AG04450 (cell line): ENCODE measurements at places on chromosomes 2 and 18.
A peak's percentile ranks its signal among the peaks of the same experiment; 100 is the strongest.

DNA sequence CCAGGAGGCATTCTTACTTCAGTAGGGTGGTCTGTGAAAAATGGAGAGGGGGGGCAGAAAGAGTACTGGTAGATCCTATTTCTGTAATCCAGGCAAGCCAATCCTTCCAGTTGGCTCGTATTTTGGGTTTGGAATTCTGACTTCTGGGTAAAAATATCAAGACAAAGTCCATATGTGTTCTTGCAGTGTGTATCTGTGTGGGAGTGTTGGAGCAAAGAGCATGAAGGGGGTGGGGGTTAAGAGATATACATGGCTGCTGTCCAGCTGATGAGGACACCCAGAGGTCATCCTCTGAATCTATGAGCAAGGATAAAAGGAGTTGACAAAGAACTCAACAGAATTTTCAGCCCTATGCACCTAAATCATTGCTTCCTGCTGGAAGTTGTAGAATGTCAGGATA, 375.8 kb upstream of the PIK3C3 start:
- no peak for DNase-seq

- DNase-seq, result no peak
These were observed 27.1 kb upstream of the CREB1 start for GRCh38 chr2:207502577-207503198.

GRCh38 chr18:56267334-56267733, 371.1 kb downstream of the TXNL1 start:
- no peak for DNase-seq

DNA sequence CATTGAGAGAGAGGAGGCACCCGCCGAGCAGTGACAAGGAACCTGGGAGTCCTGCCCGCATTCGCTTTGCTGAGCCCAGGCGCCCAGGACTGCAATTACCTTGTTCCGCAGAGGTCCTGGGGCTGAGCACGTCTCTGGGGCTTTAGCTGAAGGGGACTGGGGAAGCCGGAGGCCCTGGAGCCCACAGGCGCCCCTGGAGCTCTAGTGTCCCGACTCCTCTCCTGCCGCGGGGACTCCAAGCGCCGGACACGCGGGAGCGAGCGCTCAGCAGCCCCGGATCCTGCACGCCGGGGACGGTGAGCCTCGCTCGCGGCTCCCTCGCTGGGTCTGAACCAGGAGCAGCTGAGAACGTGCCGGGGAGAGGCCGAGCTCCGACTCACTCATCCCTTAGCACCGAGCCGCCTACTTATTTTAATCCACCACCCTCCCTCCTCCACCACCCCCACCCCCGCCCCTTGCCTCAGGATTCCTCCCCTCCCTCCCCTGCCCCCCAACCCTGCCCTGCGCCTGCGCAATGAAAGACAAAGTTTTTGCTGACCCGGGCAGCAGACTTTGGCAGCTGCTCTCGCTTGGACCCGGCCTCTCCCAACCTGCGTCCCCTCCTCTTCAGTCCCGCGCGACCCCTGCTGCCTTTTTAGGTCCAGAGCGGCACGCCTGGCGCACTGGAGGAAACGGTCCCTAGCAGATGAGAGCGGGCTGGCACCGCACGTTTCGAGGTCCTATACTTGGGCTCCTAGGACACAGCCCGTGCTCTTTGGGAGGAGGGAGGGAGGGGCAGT, at the start of gene OSR1:
OSR1 (minus strand) TSS at position 382 of the 779 bp plus-strand sequence. CDS start 4,818 bp downstream, outside the sequence.
- peak; percentile 76 for DNase-seq

DNA sequence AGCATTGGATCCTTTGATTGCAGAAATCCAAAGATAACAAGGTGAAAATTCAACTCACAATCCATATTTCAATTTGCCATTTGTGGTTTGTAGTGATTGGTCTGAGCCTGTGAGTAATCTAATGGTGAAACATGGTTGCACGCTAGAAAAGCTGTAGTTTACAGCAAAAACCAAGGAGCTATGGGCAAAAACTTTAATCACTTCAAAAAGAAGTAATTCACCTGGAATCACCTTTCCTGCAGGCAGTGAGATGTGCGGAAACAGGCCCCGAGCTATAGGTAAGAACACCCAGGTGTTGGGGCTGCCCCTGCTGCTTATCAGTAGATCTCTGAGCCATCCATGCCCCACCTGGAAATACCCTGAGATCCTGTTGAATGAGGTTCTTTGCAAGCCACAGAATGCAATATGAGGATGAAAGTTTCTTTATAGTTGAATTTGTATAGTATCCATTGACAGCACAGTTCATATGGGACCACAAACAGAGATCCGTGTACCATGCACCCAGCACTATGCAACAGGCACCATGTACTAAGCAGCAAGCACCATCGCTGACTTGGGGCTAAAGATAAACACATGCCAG, 208.2 kb downstream of the SPP2 start:
- no peak for DNase-seq

DNA sequence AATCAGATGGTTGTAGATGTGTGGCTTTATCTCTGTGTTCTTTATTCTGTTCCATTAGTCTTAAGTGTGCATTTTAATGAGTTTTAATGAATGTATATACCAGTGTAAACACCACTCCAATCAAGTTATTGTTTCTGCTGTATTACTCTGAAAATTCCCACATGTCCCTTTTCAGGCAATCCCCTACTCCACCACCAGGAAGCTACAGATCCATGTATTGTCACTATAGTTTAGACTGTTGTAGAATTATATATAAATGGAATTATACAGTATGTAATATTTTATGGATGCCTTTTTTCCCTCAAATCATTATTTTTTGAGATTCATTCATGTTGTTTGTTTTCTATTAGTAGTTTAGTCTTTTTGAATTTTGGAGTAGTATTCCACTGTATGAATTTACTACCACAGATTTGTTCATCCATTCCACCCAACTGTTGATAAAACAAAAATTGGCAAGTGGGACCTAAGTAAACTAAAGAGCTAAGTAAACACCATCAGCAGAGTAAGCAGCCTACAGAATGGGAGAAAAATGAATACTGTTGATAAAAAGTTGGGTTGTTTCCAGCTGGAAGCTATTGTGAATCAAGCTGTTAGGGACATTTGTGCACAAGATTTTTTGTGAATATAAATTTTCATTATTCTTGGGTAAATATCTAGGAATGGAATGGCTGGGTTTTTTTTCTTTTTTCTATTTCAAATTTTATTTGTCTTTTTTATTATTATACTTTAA, 262.0 kb downstream of the CAMKMT start:
- no peak for DNase-seq

DNA sequence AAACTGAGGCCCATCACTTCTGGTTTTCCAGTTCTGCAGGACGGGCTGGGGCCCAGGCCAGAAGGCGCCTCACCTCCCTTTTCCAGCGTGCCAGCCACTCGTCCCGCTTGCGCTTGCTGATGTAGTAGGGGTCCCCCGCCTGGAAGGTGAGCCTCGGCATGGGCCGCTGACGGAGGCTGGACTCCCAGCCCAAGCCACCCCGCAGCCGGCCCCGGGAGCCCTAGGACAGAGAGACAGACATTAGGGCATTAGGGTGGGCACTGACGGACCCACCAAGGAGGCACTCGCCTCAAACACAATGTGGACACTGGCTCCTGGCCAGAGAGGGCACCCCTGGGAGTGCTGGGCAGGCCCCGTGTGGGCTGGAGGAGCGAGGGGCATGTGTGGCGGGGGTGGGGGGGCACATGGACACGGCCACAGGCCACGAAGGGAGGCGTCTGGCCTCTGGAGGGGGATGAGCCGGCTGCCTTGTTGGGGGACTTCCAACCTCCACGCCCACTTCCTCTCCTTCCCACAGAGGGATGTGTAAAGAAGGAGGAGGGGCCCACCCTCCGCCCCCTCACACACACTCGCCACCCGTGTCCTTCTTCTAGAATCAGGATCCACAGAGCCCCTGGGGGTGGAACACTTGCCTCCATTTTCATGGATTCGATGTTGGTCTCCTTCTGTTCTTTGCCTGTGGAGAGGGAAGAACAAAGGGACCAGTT, 66.7 kb downstream of the DNMT3A start:
- no peak for DNase-seq

GRCh38 chr18:513826-514530, 13.5 kb upstream of the COLEC12 start:
- DNase-seq, result no peak

DNA sequence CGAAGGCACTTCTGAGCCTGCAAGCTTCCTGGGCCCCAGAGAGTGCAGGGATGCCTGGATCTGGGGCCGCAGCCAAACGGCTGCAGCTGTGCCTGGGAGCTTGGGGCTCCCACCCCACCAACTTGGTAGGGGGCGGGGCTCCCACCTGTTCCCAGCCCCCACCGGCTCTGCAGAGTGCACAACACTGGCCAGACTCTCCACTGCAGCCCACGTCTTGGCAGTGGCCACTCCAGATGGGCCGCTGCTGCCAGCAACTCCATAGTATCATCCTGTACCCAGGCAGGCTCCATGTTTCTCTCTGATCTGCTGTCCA, 9.9 kb downstream of the DYSF start:
- no peak for DNase-seq

DNA sequence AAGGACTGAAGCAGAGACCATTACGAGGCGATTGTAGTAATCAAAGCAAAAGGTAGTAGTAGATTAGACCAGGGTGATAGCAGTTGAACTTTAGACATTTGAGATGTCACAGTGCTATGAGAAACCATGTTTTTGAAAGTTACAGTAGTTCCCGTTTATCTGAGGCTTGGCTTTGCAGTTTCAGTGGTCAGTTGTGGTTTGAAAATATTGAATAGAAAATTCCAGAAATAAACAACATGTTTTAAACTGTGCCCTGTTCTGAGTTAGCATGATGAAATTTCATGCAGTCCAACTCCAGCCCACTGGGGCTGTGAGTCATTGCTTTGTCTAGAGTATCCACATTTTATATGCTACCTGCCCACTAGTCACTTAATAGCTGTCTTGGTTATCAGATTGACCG, 47.5 kb downstream of the ZNF638 start:
- peak; percentile 27 for DNase-seq

DNA sequence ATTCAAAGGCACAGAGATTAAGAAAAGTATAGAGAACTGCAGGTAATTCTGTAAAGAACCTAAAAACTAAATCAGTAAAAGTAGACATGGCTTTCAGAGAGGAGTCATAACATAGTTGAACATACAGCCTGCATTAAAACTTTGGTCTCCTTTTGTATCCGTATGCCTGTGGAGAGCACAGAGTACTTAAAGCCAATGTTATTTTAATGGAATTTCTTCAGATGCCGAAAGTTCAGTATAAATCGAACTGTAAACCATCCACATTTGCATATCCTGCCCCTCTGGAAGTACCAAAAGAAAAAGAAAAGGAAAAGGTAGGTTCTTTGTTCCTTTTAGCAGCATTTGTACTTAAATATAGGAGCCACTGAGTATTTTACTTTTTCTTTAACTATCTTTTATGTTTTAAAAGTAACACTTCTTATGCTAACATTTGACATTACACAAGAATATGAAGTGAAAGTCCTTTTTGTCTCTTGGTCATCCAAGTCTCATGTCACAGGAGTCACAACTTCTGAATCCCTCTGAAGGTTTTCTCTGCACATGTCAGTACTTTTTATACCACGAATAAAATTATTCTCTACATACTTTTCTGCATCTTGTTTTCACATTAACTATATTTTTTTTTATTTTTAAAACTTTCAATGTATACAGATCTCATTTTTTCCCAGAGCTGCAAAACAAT, 34.9 kb upstream of the ARMC9 start:
- DNase-seq, result no peak

GRCh38 chr2:174750923-174751441, 13.3 kb downstream of the CHRNA1 start:
- DNase-seq, result no peak

DNA sequence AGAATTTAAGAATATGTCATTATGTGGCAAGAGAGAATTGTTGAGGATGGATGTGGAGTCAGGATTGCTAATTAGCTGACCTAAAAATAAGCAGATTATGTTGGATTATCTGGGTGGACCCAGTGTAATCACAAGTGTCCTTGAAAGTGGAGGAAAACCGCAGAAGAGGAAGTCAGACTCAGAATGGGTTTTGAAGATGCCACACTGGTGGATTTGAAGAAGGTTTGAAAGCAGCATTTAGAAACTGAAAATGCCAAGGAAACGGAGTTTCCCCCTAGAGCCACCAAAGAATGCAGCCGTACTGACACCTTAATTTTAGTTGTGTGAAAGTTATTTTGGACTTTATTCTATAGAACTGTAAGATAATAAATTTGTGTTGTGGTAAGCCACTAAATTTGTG, 41.6 kb upstream of the DPP10 start:
- no peak for DNase-seq

DNA sequence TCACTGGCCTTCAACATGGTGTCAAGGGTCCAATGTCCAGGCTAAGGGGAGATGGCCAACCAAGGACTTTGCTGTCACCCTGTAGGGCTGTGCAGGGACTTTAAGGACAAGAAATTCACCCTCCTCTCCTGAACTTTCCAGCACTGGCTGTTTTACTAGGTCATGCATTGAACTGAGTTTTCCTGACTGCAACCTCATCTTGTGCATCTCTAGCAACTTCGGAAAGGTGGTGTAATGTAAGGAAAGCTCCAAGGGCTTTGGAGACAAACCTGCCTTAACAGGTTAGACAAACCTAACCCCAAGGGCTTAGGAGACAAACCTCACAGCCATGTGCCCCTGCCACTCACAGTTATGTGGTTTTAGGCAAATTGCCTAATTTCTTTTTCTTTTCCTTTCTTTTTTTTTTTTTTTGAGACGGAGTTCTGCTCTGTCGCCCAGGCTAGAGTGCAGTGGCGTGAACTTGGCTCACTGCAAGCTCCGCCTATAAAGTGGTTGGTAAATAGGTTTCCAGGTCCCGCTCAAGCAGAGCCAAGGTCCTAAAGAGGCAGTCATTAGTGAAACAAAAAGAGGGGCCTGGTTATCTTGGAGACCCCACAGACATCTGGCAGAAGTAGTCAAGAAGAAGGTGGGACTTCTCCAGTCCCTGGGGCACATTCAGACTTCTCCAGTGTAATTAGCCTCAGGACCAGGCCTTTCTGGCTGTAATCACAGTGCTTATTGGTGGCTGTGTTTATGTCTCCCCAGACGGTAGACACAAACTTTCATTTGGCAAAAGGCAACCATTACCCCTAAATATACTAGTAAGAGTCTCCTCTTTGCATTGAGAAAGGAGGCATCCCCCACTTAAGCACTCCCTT, 37.6 kb upstream of the PMAIP1 start:
- no peak for DNase-seq

DNA sequence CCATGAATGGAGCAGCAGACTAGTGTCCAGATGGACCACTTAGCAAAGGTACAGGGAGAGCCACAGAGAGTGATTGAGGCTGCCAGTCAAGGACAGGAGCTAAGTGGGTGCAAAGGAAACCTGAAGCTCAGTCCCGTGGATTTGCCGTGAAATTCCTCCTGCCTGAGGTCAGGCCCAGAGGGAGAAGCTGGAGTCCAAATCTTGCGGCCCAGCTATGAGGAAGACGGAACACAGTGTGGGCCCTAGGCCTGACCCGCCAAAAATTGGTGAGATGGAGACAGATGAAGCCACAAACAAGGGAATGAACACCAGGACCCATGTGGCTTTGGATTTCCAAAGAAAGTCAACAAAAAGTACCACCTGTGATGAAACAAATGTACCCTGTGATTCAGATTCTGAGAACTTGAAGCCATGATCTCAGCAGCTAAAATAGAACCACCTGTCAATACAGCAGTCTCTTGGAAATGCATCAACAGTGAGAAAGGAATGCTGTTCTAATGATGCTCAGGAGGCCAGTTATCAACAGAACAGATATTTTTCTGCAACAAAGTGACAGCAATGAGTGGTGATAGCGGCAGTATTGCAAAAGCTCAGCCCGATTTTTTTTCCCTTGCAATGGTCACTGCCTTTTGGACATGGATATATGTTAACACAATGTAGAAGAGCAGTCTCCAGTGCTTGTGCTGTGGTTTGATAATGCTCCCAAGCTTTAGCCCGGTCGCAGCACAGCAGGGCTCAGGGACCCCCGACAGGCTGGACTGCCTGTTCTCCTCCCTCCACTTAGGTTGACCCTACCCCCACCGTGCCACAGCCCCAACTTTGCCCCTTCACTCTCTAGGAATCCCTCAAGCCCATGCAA, 10.7 kb downstream of the COL6A3 start:
- DNase-seq, result no peak
